ENCODE measurements at places on chromosomes 12 and 14. TPM values are rescaled to one million over a fixed set of nuclear protein-coding genes. Genes with fewer than 3 reads are reported as not detected.
A peak's percentile ranks its signal among the peaks of the same experiment; 100 is the strongest.

Gene CARMIL3
- 3.3 TPM for total RNA-seq

- DNase-seq = no peak
These were observed 1334.8 kb upstream of the TMEM132C start for GRCh38 chr12:126932156-126932555.

Gene GPR84
- 0.59 TPM for total RNA-seq

DNA sequence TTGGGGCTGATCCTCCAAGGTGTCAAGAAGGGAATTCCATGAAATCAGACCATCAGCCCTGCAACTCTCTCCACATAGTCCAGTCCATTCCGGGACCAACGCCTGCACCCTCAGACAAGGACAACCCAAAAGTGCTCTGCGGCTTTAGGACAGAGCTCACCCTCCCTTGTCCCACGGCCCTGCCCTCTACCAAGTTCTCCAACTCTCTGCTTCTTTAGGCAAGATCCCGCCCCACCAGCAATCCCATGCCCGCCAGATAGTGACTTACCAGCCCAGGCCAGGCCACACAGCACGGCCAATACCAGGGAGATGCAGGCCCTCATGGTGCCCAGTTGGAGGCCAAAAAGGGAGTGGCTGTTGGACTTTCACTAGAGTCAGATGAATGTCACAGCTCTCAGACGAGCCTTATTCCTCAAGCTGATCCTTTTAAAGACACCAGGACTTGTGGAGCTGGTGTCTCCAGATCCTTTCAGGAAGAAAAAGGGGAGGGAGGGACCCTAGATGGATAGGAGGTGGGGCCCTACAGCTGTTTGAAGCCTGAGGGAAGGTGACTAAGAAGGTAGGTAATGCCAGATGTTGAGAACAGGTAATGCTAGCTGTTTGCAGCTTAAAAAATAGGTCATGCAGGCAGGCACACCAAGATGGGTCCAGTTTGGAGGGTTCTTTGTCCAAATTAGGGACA lies at the start of gene ENDOU:
Gene ENDOU, minus strand, starts transcription at position 400 of the 682 bp plus-strand sequence. Its CDS starts 77 bp downstream, at position 323.
- DNase-seq = no peak

Gene C12orf54
- total RNA-seq = not detected

Gene MANSC1
- 0.14 TPM for total RNA-seq

DNA sequence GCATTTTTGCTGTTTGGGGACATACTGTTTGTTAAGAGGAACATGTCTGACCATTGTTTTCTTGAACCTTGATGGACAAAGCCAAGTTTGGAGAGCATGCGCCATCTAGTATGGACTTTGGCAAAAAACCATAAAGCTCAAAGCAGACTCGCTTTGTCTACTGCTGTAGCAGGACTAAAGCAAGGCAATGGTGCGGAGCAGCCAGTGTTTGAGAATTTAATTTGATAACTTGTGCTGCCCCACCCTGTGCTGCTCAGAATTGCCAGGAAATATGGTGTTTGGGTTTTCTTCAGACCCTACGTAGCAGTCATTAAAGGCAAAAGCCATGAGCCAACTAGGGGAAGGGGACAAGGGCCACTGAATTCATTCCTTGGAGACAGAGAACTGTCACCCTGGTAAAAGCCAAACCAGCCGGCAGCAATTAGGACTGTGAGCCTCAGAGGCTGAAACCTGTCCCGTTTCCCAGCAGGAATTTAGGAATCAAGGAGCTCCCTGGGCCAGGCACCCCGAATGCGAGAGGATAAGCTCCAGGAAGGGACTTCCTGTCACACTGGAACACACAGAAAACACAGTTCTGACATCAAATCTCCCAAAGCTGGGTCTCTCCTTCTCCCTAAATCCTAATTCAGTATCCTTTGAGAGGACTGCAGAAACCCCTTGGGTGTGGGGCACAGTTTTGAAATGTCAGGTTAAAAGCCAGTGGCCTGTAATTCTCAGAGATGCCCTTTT lies 1.1 kb downstream of the AVIL start:
- DNase-seq = no peak

Gene CCDC88C
- total RNA-seq = 151 TPM

GRCh38 chr14:58769771-58770170 lies 132.0 kb downstream of the DACT1 start:
- no peak for DNase-seq

DNA sequence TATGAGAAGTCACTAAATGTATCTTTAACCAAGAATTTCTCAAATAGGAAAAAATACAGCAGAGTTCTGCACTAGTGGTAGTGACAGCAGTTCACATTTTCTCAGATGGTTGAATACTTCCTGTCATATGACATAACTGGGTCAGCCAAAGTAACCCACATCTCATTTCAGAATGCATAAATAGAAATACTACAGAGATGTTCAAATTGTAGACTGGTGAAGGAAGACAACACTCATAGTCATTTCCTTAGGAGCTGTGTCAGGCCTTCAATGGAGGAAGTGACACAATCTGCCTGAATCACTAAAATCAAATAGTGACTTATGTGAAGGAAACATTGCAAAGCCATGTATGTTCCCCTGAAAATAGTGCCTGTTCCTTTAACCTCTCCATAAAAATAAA lies 32.4 kb downstream of the FERMT2 start:
- DNase-seq = peak; percentile 52

GRCh38 chr12:116099652-116100432 lies 177.7 kb downstream of the MED13L start:
- no peak for DNase-seq

Gene OAS1
- 161 TPM for total RNA-seq

DNA sequence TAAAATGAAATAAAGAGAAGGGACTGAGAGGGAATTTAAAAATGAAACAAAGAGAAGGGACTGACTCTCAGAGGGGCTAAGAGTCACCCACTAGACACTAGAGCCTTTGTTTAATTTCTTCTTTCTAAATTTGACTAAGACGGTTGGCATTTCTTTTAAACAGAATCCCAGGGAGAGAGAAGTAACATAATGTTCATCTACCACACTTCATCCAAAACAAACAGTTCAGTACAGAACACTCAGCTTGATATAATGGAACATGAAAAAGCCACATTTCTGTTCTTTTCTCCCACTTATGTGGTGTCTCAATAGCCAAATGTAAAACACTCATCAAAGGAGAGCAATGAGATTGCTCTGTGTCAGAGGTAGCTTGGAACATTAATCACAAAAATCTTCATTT lies 10.1 kb upstream of the NT5DC3 start:
- DNase-seq = no peak

Gene STK38L
- total RNA-seq = 18.7 TPM

Gene PTCSC3
- not detected for total RNA-seq

Measured in activated CD8-positive, alpha-beta memory T cell treated with anti-CD3 and anti-CD28 coated beads, Interleukin-2, amount 10 ng/mL, durations not matched to agents 7 days and 5 days (primary cell).